Amygdala (tissue), 56 donors: ENCODE measurements at places on chromosomes 6 and 20.

DNA sequence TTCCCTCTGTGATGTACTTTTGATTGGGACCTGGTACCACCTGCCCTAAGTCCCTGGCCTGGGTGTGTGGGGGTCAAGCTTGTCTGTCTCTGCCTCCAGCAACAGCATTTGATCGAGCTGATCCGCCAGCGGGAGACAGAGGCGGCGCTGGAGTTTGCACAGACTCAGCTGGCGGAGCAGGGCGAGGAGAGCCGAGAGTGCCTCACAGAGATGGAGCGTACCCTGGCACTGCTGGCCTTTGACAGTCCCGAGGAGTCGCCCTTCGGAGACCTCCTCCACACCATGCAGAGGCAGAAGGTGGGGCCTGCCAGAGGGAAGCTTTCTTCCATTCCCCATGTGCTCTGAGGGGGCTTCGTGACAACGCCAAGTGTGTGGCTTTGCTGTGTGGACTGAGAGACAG lies 5.4 kb downstream of the GID8 start:
- DNase-seq: no peak

GRCh38 chr20:50395914-50396488 lies 114.2 kb upstream of the PTPN1 start:
- no peak for DNase-seq

DNA sequence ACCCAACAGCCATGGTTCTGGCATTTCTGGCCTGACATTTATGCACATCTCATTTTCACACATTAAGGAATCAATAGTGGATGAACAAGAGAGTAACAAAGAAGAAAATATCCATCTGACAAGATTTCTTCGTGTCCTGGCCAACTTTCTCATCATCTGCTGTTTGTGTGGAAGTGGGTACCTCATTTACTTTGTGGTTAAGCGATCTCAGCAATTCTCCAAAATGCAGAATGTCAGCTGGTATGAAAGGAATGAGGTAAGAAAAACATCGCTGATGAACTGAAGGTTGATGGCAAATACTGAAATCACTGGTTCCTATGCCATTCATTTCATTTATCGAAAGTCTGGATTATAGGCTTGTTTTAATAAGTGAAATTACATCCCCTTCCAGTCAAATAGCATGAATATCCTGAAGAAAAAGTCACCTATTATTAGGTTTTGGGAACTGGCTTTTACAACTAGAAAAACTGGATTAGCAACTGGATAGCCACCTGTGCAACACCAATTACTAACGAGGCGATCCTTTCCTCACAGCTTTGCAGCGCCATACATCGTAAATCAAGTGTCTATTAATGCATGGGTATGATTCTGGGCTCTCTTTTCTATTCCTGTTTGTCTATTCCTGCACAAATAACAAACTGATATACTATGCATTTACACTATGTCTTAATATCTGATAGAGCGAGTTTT lies 50.2 kb upstream of the NOP56 start:
- no peak for DNase-seq

DNA sequence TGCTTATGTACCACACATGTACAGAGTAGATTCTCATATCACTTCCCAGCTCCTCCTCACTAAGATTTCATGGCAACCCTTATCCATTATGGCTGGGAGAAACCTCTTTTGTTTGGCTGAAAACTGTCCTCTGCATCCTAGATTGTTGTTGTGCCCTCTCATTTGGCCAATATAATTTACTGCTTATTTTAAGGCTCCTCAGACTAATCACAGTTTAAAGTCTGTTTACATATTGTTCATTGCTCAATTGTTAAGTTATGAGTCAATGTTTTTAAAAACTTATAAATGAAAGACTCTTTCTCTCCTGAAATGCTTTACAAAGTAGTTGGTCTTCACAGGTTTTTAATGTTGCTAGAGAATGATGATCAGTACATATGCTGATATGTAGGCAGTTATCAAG lies 57.3 kb downstream of the FAM83B start:
- DNase-seq: no peak

GRCh38 chr6:88296694-88297093 lies 130.5 kb upstream of the CNR1 start:
- DNase-seq: no peak

DNA sequence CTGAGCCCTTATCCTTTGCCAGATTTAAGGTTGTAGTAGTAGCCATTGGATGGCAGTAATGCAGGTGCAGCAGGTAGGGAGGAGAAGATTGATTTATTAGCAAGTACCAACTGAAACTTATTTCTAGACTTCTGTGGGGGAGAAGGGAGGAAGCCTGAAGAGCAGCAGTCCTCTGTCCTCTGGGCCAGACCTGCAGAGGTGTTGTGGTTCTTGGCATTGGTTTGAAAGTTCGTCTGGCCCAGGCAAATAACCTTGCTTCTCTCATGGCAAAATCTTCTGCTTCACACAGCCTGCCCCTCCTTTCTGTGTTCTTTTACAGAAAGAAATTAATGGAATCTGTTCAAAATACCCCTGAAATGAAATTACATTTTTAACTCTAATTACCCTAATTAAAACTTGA lies 24.5 kb downstream of the RALY start:
- DNase-seq: no peak

DNA sequence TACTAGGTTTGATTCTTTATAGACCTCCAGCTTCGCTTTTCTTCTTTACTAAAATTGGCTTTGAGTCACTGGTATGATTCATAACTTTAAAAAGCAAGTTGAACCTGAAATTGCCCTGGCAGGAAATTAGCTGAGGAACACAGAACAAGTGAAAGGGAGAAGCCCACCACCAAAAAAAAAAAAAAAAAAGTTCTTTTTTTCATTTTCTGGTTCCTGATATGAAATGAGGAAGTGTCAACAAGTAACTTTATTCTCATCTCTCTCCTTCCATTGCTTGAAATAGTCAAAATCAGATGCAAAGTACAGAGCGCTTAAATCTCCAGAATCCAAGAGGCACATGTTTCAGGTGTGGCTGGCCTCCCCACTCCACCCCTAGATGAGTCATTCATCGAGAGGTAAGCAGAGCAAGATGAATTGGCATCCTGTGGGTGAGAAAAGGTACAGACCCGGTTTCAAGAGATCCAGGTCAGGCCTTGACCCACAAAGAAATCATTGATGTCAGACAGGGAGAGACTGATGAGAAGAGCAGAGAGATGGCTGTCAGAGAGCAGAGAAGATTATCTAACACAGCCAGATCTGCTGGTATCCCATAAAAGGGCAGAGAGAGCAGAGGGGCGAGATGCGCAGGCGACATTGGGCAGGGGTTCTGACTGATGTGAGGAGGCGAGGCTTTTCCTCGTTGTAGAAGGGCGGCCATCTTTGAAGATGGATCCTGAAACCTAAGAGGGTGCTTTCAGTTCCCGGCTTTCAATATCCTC lies 54.8 kb upstream of the MBOAT1 start:
- DNase-seq: no peak

DNA sequence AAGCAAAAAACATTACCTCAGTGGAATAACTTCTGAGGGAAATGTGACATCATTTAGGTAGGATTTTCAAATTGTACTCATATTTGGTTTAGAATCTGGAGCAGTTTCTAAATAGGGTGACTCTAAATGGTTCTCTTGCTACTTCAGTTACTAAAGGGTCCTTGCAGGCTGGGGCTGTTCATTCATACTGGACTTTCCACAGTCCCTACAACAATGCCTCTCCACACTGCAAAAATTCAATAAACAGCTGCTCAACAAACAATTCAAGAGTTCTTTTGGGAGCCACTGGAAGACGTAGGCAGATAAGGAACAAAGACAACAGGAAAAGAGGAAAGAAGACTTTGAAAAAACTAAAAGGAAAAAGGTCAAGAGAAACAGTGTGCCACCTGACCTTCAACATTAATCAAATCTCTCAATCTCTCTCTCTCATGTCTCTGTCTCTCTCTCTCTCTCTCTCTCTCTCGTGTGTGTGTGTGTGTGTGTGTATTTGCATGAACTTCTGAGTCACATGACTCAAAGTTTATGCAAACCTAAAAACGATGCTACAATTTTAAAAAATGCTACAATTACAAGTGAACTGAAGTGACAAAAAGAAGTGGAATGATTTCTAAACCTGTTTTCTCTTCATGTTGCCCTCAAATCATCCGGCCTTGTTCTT lies 14.5 kb downstream of the NOL7 start:
- DNase-seq: no peak

DNA sequence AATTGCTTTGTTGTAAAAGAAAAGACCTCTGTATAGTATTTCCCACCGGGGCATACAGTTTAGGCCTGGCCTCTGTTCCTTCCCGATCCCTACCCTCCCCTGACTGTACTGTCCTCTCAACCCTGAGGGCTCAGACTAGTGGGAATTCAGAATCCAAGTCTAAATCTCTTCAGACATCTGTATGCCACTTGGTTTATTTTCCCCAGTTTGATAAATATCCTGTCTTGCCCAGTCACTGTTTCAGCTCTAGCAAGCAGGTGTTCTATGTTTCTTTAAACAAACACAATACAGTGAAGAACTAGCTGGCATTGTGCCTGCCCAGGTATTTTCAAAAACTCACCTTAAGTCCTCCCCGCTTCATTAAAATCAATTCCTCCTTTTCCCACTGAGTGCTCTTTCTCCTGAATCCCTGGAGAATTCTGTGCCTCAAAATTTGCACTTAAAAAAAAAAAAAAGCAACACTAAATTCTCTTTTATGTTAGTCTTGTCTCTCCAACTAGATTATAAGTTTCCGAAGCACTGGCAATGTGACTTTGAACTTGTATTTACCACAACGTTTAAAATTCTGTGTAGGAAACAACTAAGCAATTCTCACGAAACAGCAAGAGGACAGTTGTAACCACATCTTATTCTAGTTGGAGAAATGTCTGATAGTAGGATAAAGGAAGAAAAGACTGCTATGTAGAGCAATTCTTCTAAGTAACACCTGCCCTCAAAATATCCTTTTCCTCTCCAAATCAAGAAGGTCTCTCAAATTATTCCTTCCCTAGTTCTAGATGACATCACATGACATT lies 112.0 kb upstream of the CARMIL1 start:
- DNase-seq: no peak

DNA sequence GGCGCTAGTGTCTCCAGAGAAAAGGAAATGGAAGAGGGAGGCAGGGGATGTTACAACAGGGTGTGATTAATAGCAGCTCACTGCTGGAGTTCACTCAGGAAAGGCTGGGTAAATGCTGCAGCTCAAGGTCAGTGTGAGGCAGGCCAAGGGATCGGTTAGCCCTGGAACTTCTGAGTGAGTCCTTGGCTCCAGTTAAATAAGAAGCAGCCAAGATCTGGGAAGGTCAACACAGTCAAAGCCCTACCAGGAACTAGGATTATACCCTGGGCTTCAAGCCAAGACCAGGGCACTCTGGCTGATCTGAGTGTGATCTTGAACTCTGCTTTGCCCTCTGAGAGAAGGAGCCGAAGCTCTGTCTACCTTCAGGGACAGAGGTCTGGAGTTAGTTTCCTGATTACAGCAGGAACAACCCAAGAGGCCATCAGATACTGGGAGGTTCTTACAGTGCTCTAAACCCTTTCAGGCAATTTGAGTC lies 44.3 kb downstream of the TPD52L1 start:
- DNase-seq: no peak

DNA sequence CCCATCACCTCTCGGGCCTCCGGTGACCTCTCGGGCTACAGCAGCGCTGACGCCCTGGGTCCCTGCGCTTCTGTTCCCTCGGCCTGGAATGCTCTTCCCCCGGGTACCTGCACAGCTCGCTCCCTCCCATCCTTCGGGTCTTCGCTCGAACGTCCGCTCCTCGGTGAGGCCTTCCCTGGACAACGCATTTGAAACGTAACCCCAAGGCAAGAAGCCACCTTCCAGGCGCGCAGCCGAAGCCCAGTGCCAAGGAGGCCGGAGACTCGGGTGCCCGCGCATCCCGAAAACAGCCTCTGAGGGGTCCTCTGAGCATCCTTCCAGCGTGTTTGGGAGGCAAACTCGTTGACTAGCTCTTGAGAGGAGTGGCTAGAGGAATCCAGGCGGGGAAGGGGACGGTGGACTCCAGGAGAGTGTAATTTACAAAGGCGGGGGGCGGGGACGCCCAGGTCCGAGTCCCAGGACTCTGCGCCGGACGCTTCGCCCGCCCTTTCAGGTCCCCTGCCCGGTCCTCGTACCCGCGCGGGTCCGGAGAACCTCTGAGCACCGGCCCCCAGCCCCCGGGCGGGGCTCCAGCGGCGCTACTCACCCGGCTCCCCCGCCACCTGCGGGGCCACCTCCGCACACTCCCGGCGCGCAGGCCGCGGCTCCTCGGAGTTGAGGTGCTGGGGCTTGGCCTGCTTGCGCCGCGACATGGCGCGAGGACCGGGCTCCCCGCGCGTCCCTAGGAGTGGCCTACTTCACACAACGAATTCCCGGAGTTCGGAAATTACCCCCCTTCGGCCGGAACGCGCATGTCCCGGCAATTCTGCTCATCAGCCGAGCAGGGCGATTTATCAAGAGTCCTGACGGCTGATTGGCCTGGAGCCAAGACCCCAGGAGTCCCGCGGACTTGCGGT lies 86.8 kb downstream of the ZFP64 start:
- DNase-seq: no peak
